ENCODE measurements at places on chromosomes 7 and 10.

DNA sequence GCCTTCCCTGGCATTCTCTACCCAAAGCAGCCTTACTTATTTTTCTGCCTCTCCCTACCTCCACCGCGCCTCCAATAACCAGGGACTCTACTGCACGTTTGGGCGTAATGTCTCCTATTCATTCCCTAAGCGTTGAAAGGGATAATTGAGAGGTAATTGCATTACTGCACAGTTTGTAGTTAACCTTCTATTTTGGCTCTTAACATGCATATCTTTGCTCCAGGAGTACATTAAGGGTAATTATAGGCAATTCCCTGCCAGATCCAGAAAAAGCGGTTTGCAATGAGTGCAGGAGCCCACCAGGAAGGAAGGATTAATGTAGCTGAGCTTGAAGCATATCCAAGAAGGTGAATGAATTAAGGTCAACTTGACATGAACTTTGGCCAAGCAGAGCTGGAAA is 558.4 kb downstream of the TYW1 start:
- no peak for DNase-seq

GRCh38 chr7:22731766-22732165 is 4.8 kb downstream of the IL6 start:
- no peak for DNase-seq

GRCh38 chr7:43485580-43485979 is 97.3 kb upstream of the STK17A start:
- DNase-seq: no peak

DNA sequence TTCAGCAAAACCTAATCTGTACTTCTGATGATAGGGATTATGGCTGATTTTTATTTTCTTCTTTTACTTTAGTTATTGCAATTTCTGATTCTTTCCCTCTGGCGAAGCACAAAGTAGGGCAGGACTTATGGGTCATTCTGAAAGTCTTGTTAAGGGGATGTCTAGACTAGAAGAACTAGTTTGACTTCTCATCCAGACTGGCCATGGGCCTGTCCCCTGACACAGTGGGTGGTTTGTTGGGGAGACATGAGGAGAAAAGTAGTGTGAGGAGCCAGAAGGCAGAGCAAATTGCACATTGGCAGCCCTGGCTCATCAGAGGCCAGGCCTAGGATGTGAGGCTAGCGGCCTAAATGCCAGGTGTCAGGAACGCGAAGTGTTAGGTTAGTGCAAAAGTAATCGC is 152.8 kb downstream of the RTKN2 start:
- no peak for DNase-seq

- DNase-seq: no peak
Measured at GRCh38 chr10:111187096-111187495, 110.3 kb downstream of the ADRA2A start.

- DNase-seq: no peak
Measured at GRCh38 chr7:2259480-2259879, 17.5 kb downstream of the NUDT1 start.

- DNase-seq: no peak
Measured at GRCh38 chr10:96208271-96208670, 63.1 kb downstream of the BLNK start.

GRCh38 chr10:123567984-123568739 is 98.0 kb upstream of the GPR26 start:
- DNase-seq: no peak

DNA sequence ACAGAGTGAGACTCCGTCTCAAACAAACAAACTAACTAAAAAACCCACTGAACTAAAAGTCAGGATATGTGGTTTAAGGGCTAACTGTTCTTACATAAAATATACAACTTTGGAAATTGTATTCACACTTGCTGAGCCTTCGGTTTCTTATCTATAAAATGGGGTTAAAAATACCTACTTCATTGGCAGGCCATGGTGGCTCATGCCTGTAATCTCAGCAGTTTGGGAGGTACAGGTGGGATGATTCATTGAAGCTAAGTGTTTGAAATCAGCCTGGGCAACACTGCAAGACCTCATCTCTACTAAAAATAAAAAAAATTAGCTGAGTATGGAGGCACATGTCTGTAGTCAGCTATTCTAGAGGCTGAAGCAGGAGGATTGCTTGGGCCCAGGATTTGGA is 115.4 kb upstream of the KLF6 start:
- DNase-seq: no peak

- no peak for DNase-seq
Measured at GRCh38 chr10:27355918-27356573, 115.4 kb upstream of the ACBD5 start.

- DNase-seq: peak; percentile 80
Measured at GRCh38 chr10:72276421-72277339, 3.0 kb downstream of the DDIT4 start.

GRCh38 chr7:101582971-101583370 is 46.1 kb downstream of the MYL10 start:
- no peak for DNase-seq

- DNase-seq: no peak
Measured at GRCh38 chr7:121164247-121164646, 164.6 kb upstream of the WNT16 start.
